ENCODE measurements at places on chromosomes 5 and 9.

DNA sequence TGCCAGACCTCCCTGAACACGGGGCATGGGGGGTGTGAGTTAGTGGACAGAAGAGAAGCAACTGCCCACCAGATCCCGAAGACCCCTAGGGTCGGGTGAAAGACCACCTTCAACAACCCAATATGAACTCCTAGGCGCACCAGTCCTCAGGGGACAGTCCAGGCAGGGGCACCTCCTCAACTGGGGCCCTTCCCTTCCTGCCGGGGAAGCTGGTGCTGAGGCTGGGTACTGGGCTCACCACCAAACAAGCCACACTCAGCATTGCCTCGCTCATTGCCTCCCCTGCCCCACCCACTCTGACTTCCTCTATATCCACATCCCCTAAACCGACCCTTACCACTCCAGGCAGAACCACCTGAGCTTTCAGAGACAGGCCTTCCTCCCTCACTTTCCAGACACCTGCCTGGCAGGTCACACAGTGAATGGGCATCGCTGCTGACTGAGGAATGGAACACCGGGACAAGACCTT lies 42.5 kb downstream of the SEMA4D start:
- DNase-seq: no peak

DNA sequence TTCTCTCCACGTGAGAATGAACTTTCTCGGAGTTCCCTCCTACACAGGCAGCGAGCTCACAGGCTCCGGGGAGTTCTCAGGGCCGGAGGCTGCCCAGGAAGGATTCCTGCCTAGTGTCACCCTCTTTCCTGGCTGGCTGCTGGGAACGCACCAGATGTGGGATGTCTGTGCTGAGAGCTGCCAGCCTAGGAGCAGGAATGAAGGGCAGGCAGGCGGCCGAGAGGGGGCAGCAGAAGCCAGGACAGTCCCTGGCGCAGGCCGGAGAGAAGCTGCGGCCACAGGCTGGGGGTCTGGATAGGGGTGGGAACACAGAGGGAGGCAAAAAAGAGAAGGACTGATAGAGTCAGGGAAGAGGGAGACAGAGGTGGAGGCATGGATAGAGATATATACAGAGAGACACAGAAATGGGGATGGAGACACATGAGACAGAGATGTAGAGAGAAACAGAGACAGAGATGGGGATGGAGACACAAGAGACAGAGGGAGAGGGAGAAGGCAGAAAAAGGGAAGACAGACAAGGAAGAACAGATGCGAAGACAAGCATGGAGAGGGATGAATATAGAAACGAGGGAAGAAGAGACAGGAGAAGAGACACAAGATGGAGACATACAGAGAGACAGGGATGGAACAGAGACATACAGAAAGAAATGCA lies 25.3 kb upstream of the ENHO start:
- peak; percentile 9 for DNase-seq

DNA sequence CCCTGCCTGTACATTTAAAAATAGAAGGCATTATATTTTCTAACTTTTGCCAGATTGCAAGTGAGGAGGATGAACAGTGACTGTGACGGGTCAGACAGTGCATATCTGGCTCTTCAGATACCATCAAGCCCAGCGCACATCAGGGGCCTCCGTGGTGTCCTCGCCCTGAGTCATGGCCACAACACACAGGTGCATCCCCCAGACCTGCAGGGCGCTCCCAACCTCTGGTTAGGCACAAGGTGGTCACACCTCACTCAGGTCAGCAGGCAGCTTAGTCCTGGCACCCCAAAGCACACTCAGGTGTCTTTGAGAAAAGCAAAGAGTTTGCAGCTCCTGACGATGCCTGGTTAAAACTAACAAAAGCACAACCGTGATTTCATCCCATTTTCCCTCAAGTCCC lies 28.6 kb downstream of the IRX2 start:
- DNase-seq: no peak

DNA sequence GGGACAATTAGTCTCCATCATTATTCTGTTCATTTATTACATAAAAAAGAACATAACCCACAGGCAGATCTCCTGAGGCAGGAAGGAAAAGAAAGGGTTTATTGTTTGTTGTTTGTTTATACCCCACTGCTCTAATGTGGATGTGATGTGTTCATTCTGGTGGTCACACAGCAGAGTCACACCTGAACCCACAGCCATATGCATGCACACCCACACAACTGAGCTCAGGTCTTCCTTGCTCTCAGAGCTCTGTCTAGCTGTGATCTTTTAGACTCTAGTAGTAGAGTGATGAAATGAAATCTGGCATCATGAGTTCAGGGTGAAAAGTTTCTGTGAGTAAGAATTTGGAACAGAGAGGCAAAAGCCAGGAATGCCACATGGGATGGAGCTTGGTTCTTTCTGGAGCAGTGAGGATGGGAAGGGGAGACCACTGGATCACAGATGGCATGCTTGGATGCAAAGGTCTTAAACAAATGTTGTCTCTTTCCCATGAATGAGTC lies 227.0 kb downstream of the PAPPA start:
- DNase-seq: no peak

DNA sequence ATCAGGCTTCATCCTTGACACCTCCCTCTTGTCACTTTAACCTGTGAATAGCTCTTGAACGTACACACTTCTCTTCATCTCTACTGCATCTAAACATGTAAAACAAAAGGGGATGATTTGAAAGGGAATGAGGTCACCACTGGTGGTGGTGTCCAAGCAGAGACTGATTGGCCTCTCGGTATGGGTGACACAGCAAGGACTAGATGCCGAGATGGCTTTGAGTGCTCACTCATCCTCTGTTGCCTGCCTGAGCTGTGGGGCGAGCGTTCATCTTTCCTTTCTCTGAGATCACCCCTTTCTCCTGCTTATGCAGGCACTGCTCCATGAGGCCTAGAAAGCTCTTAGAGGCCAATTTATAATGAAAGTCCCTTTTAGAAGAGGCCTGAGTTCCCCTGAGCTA lies 51.9 kb downstream of the SEC61B start:
- no peak for DNase-seq

DNA sequence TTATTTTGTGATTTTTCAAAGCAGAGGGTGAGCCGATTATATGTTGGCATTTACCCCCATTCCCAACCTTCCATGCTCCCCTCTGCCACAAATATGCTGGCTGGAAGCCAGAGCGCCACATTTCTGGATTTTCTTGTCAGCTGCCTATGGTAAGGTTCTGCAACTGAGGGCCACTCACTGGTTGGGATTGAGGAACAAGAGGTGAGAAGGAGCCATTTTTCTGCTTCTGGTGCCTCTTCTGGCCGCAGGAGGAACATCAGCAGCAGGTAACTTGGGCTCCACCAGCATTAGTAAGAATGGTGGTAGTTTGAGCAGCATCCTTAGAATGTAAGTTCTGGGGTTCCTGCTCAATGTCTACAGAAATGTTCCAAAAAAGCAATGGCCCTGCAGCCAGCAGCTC lies 159.5 kb upstream of the MAST4 start:
- DNase-seq: no peak

GRCh38 chr5:36558641-36559040 lies 47.8 kb upstream of the SLC1A3 start:
- no peak for DNase-seq

DNA sequence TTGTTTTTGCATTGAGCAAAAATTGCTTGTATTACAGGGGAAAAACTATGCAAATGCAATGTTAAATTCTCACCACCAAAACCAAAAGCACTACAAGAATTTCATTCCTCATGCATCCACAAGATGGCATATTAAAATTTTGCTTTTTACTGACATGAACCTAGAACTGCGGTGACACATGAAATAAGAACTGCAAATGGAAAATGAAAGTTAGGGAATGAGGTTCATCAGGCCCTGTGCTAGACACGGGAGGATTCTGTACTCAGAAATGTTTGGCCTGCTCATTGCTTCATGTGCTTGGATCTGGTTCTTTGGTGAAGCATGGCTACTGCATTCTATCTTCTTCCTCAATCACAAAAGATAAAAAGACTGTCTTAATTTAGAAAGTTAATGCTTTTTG lies 9.1 kb upstream of the RFK start:
- DNase-seq: no peak

- no peak for DNase-seq
Observed at GRCh38 chr9:8289681-8290080, 490.1 kb upstream of the DMAC1 start.

- no peak for DNase-seq
Observed at GRCh38 chr5:9547122-9547947, 1.5 kb upstream of the SEMA5A start.

GRCh38 chr5:65800775-65801174 lies 78.8 kb downstream of the NLN start:
- DNase-seq: no peak

DNA sequence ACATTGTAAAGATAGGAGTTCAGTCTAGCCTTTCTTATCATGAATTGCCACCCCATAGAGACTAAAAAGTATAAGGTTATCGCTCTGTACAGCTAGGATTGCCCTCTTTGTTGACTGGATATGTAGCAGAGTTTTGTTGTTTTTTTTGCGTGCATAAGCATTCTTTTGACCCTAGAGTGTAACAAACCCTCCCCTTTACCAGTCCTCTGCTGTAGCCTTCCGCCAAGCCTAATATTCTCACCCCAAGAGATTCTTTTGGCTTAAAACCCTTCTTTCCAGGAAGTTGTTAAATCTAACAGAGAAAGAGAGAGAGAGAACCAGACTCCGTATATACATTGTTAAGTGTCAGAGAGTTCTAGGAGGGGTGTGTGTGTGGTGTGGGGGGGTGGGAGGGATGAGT lies 113.9 kb downstream of the FGF1 start:
- no peak for DNase-seq

DNA sequence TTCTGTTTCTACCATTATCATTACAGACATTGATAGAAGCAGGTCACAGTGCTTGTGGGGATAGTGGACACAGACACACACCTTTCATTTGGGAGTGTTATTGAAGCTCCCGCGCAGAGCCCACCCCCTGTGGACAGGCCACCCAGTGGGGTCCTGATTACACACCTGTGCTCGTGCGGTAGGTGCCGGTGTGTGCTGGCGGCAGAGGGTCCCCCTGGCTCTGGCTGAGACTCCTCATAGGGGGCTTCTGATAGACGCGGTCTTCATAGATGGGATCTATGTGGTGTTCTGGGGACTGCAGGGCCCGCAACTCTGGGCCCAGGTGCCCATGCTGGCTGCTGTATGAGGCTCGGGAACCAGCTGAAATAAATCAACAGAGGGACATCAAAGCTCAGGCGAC lies 539.7 kb downstream of the CTNND2 start:
- DNase-seq: no peak

- DNase-seq: peak; percentile 27
Observed at GRCh38 chr9:21988056-21988990, 5.9 kb downstream of the CDKN2A start.

DNA sequence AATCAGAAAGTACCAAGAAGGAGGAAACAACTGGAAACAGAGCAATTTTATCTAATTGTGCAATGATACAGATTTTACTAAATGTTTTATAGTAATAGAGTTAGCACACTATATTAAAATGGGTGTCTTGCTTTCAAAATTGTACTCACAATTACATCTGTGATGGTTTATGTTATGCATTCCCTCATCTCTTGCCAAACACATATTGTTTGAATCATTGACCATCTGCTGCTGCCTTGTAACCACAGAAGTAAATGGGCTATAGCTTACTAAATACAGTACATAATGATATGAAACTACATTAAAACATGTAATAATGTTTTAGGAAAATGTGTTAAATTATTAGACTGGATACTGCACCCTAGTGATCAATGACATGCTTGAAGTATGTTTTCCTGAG lies 158.1 kb downstream of the SLC25A46 start:
- no peak for DNase-seq

- no peak for DNase-seq
Observed at GRCh38 chr9:120946259-120946658, 19.7 kb upstream of the TRAF1 start.

GRCh38 chr9:129569502-129570449 lies 51.1 kb downstream of the C9orf50 start:
- no peak for DNase-seq

- DNase-seq: no peak
Observed at GRCh38 chr5:136776022-136776927, 410.9 kb upstream of the TRPC7 start.

DNA sequence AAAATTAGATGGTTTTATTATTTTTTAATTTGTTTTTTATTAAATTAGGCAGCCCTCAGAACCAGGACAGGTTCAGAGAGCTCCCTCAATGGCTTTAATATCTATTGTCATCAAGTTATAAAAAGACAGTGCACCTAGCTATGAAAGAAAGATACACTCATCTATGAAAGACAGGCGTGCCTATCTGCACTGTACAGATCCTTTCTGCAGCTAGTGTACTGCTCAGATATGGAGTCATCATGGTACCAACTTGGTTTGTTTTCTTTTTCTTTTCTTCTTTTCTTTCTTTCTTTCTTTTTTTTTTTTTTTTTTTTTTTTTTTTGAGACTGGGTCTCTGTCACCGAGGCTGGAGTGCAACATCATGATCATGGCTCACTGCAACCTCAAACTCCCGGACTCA lies 54.8 kb upstream of the GPBP1 start:
- DNase-seq: no peak

DNA sequence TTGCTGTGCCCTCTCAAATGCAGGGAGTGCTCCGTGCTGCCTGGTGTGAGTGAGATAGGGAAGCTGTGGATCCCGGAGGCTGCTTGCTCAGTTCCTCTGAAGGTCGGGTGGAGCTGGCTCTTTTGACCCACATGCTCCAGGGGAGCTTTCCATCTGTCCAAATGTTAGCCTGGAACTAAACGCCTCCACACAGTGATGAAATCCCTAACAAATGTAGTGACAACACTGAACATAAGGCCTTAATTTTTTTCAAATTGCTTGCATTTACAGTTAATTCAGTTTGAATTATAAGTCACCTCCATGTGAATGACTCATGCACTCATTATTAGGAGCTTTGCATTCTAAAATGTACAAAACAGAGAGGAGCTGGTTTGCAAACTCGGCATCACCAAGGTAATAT lies 27.0 kb downstream of the PRDM6 start:
- DNase-seq: no peak

GRCh38 chr5:1073239-1074102 lies 38.4 kb downstream of the SLC12A7 start:
- DNase-seq: peak; percentile 80

- no peak for DNase-seq
Observed at GRCh38 chr9:76624391-76625048, 139.7 kb upstream of the PCA3 start.

DNA sequence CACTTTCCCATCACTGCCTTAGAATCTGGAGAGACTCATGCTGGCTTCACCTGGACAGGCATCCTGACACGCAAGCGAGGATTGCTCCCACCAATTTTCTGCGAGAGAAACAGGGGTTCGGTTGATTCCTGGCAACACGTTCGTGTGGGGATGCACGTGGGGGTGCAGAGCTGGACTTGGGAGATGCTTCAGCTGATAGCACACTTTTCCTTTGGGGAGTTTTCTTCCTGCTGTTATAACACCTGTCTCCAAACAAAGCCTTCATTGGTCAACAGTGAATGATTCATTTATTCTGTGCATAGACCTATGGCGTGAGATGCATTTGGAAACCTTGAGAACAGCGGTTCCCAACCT lies 50.0 kb downstream of the ROPN1L start:
- DNase-seq: no peak

Data from NCI-H774 (cell line).